Pancreas (tissue), 10 donors: ENCODE measurements at places on chromosomes 16 and 17. TPM values are rescaled to one million over a fixed set of nuclear protein-coding genes. Genes with fewer than 3 reads are reported as not detected.

The WFDC1 gene
- 2.6 TPM for polyA plus RNA-seq

- H3K36me3 ChIP-seq, result no peaks in the 10 kb centered on the region
- H3K4me1 ChIP-seq, result no peaks in the 10 kb centered on the region
- no peak overlapping the region for H3K4me3 ChIP-seq
These were observed 24.4 kb upstream of the GPT2 start for GRCh38 chr16:46859719-46860152.

GRCh38 chr17:50218771-50219315 lies 17.4 kb upstream of the COL1A1 start:
- no peaks in the 10 kb centered on the region for H3K36me3 ChIP-seq
- H3K27me3 ChIP-seq, result no peaks in the 10 kb centered on the region
- peaks cover 4% of the 10 kb centered on the region for H3K4me1 ChIP-seq
- DNase-seq, result no peak
- H3K4me3 ChIP-seq, result no peak overlapping the region
- H3K27ac ChIP-seq, result no peak overlapping the region

- H3K36me3 ChIP-seq, result no peaks in the 10 kb centered on the region
- H3K4me1 ChIP-seq, result no peaks in the 10 kb centered on the region
- H3K27ac ChIP-seq, result no peak overlapping the region
These were observed 15.3 kb upstream of the NPTX1 start for GRCh38 chr17:80491478-80492342.

The CDH15 gene
- 1.8 TPM for polyA plus RNA-seq

DNA sequence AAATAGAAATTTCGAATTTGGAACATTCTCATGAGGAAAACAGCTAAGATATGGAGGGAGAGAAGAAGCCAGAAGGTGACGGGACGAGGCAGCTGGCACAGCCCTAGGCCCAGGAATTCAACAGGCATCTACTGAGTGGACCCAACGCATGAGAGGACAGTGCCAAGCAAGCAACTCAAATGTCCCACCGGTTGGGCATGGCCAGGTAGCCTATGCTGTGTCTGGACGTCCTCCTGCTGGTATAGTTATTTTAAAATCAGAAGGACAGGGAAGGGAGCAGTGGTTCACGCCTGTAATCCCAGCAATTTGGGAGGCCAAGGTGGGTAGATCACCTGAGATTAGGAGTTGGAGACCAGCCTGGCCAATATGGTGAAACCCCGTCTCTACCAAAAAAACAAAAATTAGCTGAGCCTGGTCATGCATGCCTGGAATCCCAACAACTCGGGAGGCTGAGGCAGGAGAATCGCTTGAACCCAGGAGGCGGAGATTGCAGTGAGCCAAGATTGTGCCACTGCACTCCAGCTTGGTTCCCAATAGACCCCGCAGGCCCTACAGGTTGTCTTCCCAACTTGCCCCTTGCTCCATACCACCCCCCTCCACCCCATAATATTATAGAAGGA lies 2.0 kb downstream of the GH1 start:
- no peak overlapping the region for H3K27ac ChIP-seq
- H3K36me3 ChIP-seq, result no peaks in the 10 kb centered on the region
- no peaks in the 10 kb centered on the region for H3K4me1 ChIP-seq
- H3K27me3 ChIP-seq, result no peaks in the 10 kb centered on the region
- DNase-seq, result no peak

The ZNRF1 gene
- 7.9 TPM for polyA plus RNA-seq

DNA sequence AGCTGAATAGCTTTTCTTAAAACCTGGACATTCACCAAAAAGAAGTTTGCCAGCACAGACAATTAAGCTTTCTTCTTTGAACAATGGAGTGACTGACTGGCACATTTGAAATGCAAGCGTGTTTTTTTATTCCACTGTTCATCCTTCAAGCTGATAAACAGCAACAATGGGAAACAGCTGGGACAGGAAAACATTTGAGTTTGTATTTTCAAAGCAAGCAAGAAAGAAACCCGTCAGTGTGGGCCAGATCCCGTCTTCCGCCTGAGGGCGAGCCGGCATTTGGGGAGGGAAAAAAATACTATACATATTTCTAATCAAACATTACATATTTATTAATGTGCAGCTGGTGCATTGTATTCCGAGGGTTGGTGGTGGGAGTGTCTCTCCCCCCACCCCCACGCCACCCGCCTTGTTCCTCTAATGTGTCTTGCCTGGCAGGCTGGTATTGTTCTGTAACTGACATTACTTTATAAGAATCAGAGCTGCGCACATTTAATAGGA lies 94.3 kb downstream of the CYLD start:
- no peaks in the 10 kb centered on the region for H3K4me1 ChIP-seq
- no peak for DNase-seq
- no peaks in the 10 kb centered on the region for H3K36me3 ChIP-seq
- H3K4me3 ChIP-seq, result no peak overlapping the region
- no peak overlapping the region for H3K27ac ChIP-seq

- no peaks in the 10 kb centered on the region for H3K36me3 ChIP-seq
- H3K27me3 ChIP-seq, result no peaks in the 10 kb centered on the region
- no peaks in the 10 kb centered on the region for H3K4me1 ChIP-seq
- no peak overlapping the region for H3K27ac ChIP-seq
- no peak overlapping the region for H3K4me3 ChIP-seq
These were observed 623.2 kb upstream of the ZFHX3 start for GRCh38 chr16:73670836-73671820.

The CARHSP1 gene
- 69.0 TPM for polyA plus RNA-seq

GRCh38 chr17:54085934-54086333 lies 263.2 kb downstream of the KIF2B start:
- no peak overlapping the region for H3K4me3 ChIP-seq
- H3K36me3 ChIP-seq, result no peaks in the 10 kb centered on the region
- H3K27ac ChIP-seq, result no peak overlapping the region
- peak; percentile 27 for DNase-seq
- H3K27me3 ChIP-seq, result no peaks in the 10 kb centered on the region

GRCh38 chr16:85601730-85602401 lies 11.3 kb upstream of the GSE1 start:
- H3K27ac ChIP-seq, result peak overlapping the region; percentile 63
- H3K36me3 ChIP-seq, result no peaks in the 10 kb centered on the region
- H3K4me1 ChIP-seq, result peaks cover 59% of the 10 kb centered on the region
- H3K27me3 ChIP-seq, result no peaks in the 10 kb centered on the region
